ENCODE measurements at places on chromosomes 13 and 19.

- peak; percentile 100 for DNase-seq
These were observed at the start of gene TOMM40 for GRCh38 chr19:44891016-44891882. Gene TOMM40 (plus strand): TSS chr19:44891254. CDS start chr19:44891416, 162 bp downstream.

DNA sequence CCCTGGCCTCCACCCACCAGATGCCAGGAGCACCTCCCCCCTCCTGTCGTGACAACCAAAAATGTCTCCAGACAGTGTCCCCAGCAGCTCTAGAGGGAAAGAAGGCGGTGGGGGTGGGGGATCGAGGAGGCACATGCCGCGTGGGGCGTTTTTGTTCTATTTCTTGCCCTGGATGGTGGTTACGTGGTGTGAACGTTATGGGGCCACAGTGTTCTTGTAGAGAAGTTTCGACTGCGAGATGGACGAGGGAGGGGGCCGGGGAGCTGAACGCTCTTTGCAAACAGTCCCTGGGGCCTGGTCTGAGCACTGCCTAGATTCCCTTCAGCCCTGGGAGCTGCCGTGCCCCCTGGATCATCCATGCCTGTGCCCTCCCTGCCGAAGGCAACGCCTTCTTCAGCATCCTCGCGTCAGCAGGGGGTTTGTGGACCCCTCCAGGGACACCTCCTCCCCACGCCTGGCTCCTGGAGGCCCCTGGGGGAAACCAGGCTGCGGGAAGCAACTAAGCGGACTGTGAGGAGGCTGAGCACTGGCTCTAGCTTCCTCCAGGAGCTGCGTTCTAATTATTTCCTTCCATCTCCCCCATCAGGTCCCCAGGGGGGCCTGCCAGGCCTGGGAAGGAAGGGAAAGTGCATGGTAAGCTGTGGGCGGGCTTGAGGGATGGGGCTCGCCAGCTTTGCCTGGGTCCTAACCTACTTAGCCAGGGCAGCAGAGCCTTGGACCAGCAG is 131.5 kb downstream of the IER2 start:
- no peak for DNase-seq

- no peak for DNase-seq
These were observed 1079.7 kb downstream of the SLITRK1 start for GRCh38 chr13:82802528-82802927.

GRCh38 chr13:80921541-80921940 is 580.6 kb upstream of the SPRY2 start:
- no peak for DNase-seq

DNA sequence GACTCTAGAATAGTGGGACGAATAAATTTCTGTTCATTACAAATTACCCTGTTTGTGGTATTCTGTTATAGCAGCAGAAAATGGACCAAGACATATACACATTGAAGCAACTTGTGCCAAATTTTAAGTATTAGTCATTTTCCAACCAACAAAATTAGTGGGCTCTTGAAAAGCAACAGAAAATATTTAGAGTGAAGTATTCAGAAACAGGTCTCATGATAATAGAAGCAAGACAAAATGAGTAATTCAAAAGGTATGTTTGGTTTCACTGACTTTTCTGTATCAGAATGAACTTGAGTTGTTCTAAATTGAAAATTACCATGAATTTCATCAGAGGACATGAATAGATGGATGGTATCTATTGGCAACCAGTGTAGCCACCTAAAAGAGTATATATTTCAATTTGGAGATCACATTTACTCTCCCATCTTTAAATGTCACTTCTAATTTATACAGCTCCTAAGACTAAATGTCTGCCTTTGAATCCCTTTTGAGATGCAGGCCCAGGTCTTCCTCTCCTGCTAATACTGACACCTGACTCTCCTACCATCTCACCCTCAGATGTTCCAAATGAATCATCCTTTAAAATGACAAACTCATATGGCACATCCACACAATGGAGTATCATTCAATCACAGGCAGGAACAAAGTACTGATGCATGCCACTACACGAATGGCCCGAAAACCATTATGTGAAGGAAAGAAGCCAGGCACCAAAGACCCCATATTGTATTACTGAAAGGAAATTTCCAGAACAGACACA is 40.7 kb upstream of the DOCK9 start:
- DNase-seq, result no peak

GRCh38 chr13:89227356-89227755 is 1556.2 kb downstream of the SLITRK5 start:
- no peak for DNase-seq

DNA sequence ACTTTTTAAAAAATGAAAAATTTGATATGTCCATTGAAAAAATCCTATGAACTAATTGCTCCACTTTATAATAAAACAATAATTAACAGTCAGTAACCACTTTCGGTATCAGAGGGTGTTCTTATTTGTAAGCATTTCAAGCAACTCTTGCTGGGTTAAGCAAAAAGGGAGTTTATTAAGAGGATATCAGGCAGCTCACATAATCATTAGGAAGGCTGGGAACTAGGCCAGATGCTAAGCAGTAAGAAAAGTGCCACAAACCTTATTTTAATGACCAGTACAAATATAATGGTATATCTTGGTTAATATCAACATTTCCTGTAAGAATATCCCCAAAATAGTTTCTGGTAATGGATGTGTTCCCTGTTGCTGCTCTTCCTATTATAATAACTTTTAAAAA is 2618.3 kb upstream of the PCDH20 start:
- DNase-seq, result no peak

GRCh38 chr19:43700395-43701000 is 15.4 kb upstream of the IRGC start:
- DNase-seq, result no peak

DNA sequence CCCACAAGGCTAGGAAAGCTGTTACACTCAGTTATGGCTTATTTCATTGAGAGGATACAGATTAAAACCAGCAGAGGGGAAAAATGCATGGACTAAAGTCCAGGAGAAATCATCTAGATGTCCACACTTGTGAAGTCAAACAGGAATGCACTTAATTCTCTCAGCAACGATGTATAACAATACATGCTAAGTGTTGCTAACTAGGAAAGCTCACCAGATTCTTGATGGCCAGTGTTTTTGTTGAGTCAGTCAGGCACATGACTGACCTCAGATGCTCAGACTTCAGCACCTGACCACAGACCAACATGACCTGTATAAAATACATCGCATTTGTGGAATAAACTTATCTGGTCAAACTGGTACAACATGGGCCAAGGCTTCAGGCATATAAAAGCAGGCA is 470.2 kb upstream of the PRR20A start:
- DNase-seq, result no peak

GRCh38 chr19:17996826-17997316 is 11.1 kb upstream of the ARRDC2 start:
- DNase-seq, result peak; percentile 88

GRCh38 chr19:20167020-20167644 is at the start of gene ZNF486:
Gene ZNF486 (plus strand): TSS chr19:20167214. CDS start chr19:20167331, 117 bp downstream.
- DNase-seq, result peak; percentile 87

GRCh38 chr13:109973279-109973678 is 186.9 kb upstream of the IRS2 start:
- no peak for DNase-seq

GRCh38 chr13:65497265-65497664 is 1732.9 kb downstream of the PCDH9 start:
- no peak for DNase-seq

DNA sequence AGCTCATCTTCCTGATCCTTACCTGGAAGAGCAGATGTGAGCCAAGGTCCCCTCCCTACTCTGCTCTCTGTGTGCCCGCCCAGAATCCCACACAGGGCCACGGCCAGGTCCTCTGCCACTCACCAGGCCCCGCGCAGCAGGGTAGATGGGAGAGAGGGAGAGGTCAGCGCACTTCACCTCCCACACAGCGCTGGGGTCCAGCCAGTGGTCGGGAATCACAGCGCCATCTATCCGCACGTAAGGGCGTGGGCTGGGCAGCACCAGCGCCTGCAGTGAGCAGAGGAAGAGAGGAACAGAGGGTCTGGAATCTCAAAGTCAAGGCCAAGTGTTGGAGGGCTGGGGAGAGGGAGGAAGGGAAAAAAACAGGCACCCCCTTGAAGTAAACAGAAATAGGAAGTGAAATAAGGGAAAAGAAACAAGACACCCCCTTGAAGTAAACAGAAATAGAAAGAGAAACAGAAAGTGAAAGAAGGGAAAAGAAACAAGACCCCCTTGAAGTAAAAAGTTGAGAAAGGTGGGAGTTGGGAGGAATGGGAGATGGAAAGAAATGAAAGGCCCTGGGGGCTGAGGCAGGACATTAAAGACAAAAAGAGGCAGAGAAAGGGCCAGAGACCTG is 7.0 kb upstream of the PLA2G4C start:
- DNase-seq, result no peak

- DNase-seq, result no peak
These were observed 98.8 kb downstream of the CRYL1 start for GRCh38 chr13:20426766-20427448.

All from hematopoietic multipotent progenitor cell treated with erythropoietin and hydrocortisone succinate and interleukin-3 and kit ligand, for 6 days (in vitro differentiated cells).